ENCODE measurements at places on chromosomes 16 and 17.

DNA sequence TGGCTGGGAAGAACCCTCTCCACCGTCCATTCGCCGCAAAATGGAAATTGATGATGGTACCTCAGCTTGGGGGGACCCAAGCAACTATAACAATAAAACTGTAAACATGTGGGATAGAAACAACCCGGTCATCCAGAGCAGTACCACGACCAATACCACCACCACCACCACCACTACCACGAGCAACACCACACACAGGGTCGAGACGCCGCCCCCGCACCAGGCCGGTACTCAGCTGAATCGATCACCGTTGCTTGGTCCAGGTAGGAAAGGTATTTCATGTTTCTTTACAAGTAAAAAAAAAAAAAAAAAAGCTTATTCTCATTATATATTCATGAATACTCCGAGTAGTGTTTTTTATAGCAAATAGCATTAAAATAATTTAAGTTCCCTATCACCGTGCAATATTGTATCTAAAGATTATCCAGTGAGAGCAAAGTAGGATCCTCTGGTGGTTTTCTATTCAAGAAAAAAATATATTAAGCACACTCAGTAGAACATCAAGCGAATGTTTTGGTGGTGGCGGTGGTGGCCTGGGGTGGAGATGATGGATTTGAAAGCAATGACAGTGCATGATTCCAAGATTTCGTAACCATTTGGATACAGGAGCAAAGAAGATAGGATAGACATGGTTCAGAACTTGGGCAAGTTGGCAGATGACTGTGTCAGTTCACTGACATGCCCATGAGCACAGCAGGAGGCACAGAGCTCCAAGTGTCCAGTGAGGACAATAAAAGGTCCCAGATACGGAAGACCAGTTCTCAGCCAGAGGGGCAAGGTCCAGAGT lies 77.2 kb downstream of the TMC6 start:
- DNase-seq = no peak

DNA sequence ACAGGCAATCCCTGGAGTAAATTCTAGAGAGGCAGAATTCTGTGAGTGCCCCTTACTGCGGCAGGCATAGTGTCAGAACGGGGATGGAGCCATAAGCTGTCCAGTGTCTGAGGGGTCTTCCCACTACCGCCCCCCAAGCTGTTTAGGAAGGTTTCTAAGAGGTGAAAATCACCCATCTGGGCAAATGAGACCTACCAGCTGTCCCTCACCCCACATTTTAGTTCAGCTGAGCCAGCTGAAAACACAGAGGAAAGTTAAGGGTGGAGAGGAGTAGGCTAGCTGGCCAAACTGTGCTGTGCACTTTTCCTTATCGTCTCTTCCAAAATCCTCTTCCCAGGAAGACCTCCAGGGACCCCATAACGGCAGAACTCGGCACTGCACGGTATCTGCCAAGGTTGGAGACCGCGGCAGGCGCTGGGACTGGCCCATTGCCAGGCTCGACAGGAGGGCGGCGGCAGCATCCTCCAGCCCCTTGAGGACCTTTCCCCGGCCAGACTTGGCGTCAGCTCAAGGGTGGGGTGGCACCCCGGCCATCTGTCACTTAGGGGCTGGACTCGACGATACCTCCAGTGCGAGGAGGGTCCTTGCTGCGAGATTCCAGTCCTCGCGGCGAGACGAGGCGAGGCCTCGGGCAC lies 955 bp downstream of the ACLY start:
- no peak for DNase-seq

- DNase-seq = no peak
Measured at GRCh38 chr16:89700649-89701424, 668 bp downstream of the SPATA2L start.

DNA sequence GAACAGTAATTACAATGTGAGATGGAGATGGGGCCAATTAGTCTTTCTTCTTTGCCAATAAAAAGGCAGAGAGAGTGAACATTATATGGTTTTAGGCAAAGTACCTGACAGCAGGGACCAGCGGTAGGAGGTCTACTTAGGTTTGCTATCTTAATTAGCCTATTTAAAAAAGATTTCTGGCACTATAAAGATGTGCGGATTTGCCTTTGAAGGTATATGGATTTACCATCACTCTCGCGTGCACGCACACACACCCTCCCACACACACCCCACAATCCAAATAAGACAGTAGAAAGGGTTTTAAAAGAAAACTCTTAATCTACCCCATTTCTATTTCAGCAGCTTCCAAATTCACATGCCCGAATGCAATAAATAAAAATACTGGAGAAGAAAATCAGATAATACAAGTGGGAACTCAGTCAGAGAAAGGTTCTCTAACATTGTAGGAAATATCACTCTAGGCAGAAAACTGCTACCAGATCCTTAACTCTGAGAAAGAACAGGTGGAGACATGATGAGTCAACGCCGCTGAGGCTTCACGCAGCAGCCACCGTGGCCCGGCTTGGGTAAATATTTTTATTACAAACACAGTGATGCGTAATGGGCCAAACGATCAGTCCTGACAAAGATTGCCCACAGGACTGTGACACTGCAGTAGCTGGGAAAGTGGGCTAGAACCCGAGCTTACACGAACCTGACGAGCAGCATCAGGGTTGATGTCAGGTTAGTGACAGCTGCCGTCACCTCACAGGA lies 66.6 kb upstream of the AXIN2 start:
- no peak for DNase-seq

GRCh38 chr17:50477976-50478375 lies 684 bp upstream of the RSAD1 start:
- DNase-seq = no peak

DNA sequence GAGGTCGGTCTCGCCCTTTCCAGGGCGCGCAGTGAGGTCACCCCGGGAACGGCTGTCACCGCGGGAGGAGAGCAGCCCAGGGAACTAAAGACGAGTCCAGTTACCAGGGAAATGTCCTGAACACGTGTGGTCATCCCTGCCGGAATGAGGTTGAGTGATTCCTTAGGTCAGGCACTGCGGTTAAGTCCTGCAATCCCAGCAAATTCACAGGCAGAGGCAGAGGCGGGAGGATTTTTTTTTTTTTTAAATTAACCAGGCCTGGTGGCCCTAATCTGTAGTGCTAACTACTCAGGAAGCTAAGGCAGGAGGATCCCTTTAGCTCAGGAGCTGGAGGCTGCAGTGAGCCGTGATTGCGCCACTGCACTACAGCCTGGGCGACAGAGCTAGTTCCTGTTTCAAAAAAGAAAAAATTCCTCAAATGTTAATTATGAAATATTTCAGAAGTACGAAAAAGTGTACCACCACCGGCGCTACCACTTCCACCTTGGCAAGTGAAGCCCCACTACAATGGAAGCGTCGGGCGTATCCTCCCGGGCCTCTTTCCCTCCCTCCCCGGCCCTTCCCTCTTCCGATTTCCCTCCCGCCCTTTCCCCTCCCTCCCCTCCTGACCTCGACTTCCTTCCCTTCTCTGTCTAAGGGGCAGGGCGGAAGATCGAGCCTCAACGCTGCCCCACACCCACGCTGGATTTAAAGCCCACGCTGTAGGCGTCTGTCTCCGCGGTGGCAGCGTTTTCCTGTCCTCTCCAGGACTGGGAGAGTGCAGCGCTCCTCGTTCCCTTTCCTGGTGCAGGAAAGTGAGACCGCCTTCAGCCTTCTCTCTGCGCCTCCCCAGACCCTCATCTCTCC lies 27.3 kb downstream of the SLFN11 start:
- peak; percentile 58 for DNase-seq

DNA sequence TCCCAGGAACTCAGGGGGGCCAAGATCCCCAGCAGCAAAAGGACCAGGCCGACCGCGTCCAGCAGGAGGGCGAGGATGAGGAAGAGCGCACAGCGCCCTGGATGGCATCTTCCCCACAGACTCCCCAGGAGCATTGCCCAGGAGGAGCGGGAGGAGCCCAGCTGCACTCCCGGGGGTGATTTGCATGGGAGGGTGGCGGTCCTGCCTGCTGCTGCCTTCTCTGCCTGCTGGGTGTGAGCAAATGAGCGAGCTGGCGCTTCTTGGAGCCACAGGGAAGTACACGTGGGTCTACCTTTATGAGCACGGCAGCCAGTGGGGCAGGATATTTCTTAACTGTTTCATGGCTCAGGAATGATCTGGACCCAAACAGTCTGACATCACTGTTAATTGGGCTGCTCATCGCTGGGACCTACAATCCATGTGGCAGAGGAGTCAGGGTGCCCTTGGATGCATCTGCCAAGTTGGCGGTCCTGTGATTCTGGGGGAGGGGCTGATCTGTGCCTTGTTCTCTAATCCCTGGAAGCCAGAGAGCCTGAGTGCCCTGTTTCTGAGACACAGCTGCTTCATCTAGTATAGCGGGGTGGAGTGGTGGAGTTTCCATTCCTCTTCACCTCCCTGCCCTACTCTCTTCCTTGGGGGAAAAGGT lies at the start of gene TMEM238L:
TMEM238L (minus strand) TSS at position 270 of the 646 bp plus-strand sequence; CDS start at position 134, 136 bp downstream.
- DNase-seq = no peak

GRCh38 chr17:77011173-77012011 lies 129.4 kb upstream of the SEC14L1 start:
- DNase-seq = no peak

- DNase-seq = no peak
Measured at GRCh38 chr16:74075393-74075792, 221.2 kb upstream of the PSMD7 start.

- DNase-seq = no peak
Measured at GRCh38 chr17:21276264-21276588, 8.3 kb upstream of the MAP2K3 start.

DNA sequence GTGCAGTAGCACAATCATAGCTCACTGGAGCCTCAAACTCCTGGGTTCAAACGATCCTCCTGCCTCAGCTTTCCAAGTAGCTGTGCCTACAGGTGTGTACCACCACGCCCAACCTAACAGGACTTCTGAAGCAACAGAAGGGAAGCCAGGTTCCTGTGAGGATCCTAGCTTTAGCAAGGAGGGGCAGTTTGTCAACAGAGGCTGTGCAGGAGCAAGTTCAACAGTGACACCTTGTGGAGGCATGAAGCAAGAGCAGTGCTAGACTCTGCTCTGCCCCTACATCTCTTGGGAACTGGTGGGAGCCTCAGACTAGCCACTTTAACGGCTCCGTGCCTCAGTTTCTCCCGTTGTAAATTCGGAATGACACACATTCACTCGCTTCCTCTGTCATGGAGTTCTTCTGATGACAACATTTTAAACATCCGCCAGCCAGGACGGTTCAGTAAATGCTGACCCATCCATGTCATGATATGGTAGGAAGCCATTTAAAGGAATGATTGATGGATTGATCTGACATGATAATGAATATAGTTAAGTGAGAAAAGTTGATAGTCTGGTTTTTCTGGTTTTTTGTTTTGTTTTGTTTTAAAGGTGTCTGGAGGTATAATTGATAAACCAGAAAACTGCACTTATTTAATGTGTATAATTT lies 218.7 kb downstream of the MRTFB start:
- no peak for DNase-seq

- peak; percentile 71 for DNase-seq
Measured at GRCh38 chr17:62675260-62675659, 47.8 kb downstream of the MRC2 start.

DNA sequence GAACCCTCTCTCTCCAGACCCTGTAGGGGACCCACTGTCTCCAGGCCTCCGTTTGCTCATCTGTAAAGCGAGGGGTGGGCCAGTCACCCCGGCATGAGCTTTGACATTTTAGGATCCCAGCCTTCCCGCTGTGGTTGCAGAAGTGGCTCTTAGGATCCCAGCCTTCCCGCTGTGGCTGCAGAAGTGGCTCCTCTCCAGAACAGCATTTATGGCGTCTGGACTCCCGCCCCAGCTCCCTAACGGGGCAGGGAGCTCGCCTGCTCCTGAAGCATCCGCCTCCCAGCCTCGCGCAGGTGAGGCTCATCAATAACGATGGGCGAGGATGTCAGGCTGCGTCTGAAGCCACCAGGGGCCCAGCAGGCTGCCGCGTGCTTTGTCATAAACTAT lies 222.3 kb upstream of the TNRC6C start:
- peak; percentile 77 for DNase-seq

DNA sequence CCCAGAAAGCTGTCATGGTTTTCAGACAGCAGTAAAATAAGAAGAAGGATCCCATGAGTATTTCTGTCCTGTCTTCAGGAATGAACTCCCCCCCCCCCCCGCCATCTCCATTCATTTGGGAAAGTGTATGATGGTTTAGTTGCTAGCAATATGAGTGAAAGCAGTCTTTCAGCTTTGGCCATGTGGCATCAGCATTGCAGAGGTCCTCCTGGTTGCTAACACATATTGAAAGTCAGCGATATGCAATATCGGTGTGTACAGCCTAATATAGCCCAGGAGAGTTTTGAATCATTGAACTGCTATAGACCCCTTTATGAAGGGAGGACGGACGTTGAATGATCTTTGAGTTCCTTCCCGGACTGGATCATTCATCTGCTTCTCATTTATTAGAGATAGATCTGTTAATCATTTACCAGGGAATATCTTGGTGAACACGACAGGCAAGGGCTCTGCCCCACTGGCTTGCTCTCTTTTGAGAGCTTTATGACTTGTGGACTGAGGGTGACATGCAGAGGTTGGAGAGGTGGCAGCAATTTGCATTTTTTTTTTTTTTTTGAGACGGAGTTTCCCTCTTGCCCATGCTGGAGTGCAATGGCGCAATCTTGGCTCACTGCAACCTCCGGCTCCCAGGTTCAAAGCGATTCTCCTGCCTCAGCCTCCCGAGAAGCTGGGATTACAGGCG lies 25.2 kb downstream of the DEF8 start:
- DNase-seq = no peak

- peak; percentile 38 for DNase-seq
Measured at GRCh38 chr17:82957469-82957795, 117.6 kb upstream of the ZNF750 start.

GRCh38 chr16:1024138-1024537 lies 42.6 kb downstream of the SOX8 start:
- DNase-seq = no peak

- DNase-seq = peak; percentile 73
Measured at GRCh38 chr16:5018793-5019192, 14.9 kb downstream of the NAGPA start.

All from right hindlimb (tissue), 1 donor.